ENCODE measurements at places on chromosomes 2 and 18.

DNA sequence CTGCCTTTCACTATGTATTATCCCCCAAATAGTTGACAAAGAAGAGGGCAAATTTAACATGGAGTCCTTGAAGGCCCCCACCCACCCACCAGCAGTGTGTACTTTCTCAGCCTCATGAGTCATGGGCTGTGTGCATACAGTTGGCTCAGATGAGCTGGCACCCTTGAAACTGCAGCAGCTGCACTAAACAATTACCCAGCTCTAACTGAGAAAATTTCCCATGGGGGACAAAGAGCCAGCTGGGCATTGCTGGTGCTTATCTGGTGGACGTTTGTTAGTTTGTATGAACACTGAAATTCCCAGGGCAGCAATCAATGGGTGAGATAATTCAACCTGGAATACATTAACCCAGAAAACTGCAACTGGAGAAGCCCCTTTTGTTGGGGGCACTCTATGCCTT, 131.7 kb downstream of the GCA start:
- DNase-seq, result no peak

- DNase-seq, result no peak
Measured at GRCh38 chr2:195316486-195316885, 340.5 kb upstream of the SLC39A10 start.

GRCh38 chr2:135299658-135300244, 231.3 kb downstream of the ZRANB3 start:
- DNase-seq, result no peak

- no peak for DNase-seq
Measured at GRCh38 chr2:128260239-128261138, 58.2 kb downstream of the HS6ST1 start.

- no peak for DNase-seq
Measured at GRCh38 chr18:45654677-45655076, 39.4 kb downstream of the SLC14A2 start.

GRCh38 chr2:26292646-26293045, 47.9 kb downstream of the HADHB start:
- DNase-seq, result no peak

DNA sequence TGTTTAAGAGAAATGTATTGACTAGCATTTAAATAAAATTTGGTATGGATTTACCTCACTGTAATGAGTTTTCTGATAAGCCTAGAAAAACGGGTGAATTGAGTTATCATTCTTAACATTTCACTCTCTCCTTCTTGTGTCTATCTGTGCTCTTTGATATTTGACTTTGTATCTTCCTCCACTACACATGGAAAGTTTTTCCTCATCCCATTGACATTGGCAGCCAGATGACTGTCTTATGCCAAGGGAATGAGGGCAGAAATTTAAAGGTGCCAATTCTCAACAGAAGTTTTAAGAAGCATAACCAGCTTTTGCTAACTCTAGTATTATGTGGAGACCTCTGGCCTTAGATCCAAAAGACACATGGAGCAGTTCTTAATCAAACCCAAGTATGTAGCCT, 376.6 kb downstream of the DSEL start:
- no peak for DNase-seq

GRCh38 chr18:14970027-14970426, 222.1 kb downstream of the ANKRD30B start:
- no peak for DNase-seq

DNA sequence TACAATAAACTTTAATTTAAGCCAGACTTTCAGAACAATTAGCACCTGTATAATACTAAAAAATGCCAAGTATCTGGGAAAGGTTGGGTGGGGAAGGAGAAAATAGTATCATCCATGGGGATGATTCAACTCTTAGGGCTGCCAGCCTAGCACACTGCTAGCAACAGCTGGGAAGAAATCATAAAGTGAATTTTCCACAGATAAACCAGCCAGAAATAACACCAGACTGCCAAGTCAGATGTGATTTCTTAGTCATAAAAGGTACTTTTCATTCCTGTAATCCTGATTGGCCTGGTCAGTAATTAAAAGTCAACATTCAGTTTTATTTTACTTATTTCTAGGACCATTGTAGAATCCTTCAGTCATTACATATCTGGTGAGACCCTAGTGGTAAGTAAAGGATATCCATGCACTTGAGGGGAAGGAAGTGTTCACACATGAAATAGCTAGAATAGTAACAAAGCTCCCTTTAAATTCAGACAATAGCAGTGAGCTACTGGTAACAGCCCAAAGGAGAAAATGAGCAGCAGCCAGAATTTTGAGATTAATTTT, 59.4 kb downstream of the LIMS1 start:
- DNase-seq, result no peak

GRCh38 chr2:188308483-188308882, 16.8 kb downstream of the GULP1 start:
- DNase-seq, result no peak

DNA sequence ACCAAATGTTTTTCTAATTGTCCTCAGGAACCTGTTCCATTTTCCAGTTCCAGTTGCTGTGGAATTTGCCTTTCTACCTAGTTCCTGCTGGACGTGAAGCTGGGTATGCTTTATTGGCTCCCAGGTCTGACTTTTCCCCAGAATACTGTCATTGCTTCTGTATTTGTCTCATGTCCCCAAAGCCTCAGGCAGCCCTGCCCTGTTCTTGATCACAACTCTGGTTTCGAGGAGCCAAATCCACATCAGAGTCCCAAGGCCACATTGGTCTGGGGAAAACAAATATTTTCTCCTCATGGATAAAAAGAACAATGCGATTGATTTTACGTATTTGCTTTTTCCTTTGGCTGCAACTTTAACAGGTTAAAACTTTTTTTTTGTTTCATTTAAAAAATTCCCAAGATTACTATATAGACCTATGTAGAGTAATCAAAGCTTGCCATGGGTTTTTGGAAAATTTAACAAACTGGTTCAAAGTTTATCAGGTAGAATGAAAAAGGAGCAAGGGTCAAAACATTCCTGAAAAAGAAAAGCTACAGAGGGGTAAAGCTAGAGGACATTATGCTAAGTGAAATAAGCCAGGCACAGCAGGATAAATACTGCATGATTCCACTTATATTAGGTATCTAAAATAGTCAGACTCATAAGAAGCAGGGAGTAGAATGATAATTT, 85.2 kb downstream of the MDH1 start:
- no peak for DNase-seq

GRCh38 chr2:98551316-98551715, 57.0 kb downstream of the COA5 start:
- no peak for DNase-seq

- DNase-seq, result no peak
Measured at GRCh38 chr18:32349728-32350395, 120.8 kb downstream of the GAREM1 start.

DNA sequence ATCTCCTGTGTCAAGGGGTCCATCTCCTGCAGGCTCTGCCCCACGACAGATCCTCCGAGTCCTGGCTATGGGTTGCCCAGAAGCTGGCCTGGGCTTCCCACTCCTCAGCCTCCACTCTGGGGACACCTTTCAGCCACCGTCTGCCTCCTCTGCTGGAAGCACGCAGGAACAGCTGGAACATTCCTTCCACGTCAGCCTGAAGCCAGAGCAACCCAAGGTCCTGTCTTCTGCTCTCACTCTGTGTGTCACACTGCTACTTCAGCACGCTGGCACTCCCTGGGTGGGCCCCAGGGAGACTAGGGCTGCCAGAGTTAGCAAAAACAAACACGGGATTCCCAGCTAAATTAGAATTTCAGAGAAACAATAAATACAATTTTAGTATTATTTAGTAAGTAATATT, 148.8 kb downstream of the HRH4 start:
- DNase-seq, result no peak

DNA sequence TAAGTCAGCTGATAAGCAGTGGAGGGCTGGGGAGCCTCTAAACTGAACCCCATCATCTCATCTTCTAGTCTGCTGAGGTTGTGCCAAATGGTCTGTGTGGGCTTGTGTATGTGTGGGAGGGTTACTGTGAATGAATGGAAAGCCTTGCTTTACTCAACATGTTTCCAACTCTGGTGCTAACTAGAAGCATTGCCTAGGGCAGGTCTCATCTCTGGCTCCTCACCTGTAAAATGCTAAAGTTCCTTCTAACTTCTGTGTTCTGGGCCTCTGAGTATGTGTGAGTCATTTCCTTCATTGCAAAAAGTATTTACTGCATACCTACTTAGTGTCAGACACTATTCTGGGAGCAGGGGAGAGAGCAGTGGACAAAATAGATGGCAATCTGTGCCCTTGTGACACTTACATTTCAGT, 1.3 kb downstream of the LIPG start:
- no peak for DNase-seq
